Endothelial cell (in vitro differentiated cells): ENCODE measurements at places on chromosomes 4 and X. TPM values are rescaled to one million over a fixed set of nuclear protein-coding genes. Genes with fewer than 3 reads are reported as not detected.

DNA sequence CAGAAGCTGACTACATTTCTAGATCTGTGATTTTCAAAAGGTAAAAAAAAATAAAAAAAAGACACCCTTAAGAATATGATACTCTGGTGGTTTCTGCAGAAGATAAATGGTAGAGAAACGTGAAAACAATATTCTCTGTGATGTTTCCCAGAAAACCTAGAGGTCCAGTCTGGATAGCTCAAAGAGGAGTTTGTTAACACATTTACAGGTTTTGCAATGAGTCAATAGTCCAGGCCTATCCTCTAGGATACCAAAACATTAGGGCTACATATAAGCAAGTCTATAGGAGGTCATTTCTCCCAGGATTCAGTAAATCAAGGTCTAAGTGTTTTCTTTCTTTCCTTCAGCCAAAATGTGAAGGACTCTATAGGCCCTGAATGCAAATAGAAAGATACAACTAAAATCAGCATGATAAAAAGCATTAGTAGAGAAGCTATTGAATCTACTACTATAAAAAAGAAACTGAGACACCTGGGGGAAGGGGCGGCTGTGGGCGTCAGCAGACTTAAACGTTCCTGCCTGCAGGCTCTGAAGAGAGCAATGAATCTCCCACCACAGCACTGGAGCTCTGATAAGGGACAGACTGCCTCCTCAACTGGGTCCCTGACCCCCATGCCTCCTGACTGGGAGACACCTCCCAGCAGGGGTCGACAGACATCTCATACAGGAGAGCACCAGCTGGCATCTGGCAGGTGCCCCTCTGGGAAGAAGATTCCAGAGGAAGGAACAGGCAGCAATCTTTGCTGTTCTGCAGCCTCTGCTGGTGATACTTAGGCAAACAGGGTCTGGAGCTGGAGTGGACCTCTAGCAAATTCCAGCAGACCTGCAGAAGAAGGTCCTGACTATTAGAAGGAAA is 33.7 kb upstream of the SPP1 start:
- H3K27me3 ChIP-seq = no peaks in the 10 kb centered on the region
- H3K27ac ChIP-seq = no peak overlapping the region
- no peaks in the 10 kb centered on the region for H3K4me1 ChIP-seq

- H3K36me3 ChIP-seq = no peaks in the 10 kb centered on the region
- no peak overlapping the region for H3K27ac ChIP-seq
- H3K4me1 ChIP-seq = peaks cover 2% of the 10 kb centered on the region
- H3K27me3 ChIP-seq = no peaks in the 10 kb centered on the region
Observed at GRCh38 chrX:24925430-24925829, 90.3 kb downstream of the ARX start.

DNA sequence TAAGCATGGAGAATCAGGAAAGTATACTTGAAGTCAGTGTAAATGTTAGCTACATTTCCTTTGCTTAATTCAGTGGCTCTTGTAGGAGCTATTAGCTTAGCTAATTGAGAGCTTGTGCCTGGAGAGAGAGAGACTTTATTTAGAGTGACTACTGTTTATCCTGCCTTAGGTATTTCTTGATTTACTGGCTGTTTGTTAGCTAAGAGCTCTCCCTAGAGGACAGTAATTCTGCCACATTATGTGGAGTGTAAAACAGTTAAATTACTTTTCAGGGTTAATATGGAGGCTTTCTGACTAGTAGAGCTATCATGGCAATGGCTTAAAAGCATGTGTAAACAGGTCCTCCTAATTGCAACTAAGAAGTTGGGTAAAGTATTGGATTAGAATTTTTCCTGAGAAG is 306.5 kb upstream of the TECRL start:
- H3K27me3 ChIP-seq = no peaks in the 10 kb centered on the region
- no peak overlapping the region for H3K4me3 ChIP-seq
- peak overlapping the region; percentile 17 for H3K27ac ChIP-seq
- peaks cover 25% of the 10 kb centered on the region for H3K4me1 ChIP-seq
- DNase-seq = no peak

GRCh38 chr4:169665046-169665737 is 44.8 kb downstream of the CLCN3 start:
- H3K36me3 ChIP-seq = peaks cover 22% of the 10 kb centered on the region
- peak overlapping the region; percentile 47 for H3K4me3 ChIP-seq
- no peaks in the 10 kb centered on the region for H3K27me3 ChIP-seq
- peaks cover 39% of the 10 kb centered on the region for H3K4me1 ChIP-seq

- no peaks in the 10 kb centered on the region for H3K4me1 ChIP-seq
- peaks cover 4% of the 10 kb centered on the region for H3K36me3 ChIP-seq
- DNase-seq = no peak
- H3K27me3 ChIP-seq = peaks cover 1% of the 10 kb centered on the region
Observed at GRCh38 chrX:69237236-69237635, 72.0 kb upstream of the PJA1 start.

DNA sequence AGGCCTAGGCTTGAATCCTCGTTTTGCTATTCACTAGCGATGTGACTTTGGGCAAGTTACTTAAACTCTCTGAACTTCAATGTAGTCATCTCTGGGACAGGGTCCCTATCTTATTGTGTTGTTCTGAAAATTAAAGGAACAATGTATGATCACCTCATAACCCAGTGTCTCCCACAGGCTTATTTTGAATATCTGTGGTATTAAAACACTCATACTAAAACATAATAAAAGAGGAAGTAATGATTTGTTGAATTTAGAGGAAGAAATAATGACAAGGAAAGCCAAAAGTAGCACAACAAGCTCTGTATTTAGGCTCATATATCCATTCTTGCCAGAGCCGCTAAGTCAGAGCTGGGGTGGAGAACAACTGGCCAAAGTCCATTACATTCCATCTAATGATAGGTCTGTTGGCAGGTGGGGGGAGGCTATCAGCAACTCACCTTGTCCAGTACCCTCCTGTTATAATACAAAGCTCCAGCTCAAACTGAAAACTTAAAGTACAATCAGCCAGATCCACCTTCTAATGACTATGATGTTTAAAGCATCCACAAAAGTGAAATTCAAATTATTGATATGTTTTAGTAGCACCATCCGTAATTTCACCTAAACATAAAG is 64.5 kb upstream of the LSM6 start:
- H3K27ac ChIP-seq = no peak overlapping the region
- H3K27me3 ChIP-seq = peaks cover under 1% of the 10 kb centered on the region
- H3K4me3 ChIP-seq = no peak overlapping the region
- H3K4me1 ChIP-seq = peaks cover 3% of the 10 kb centered on the region

DNA sequence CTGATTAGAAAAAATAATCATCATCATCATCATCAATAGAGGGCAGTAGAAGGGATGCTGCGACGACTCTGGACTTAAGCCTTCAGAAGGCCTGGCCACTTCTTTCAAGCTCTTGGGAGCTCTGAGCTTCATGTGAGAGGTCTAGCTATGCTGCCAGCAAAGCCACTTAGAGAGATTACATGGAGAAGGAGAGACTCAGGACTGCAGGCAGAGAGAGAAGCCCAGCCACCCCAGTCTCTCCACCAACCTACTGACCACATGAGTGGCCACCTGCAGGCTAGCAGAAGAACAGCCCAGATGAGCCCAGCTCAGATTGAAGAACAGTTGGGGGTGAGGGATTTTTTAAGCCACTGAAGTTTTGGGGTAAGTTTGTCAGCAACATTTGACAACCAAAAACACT is 17.1 kb upstream of the TMEM150C start:
- no peaks in the 10 kb centered on the region for H3K36me3 ChIP-seq
- H3K4me1 ChIP-seq = peaks cover 3% of the 10 kb centered on the region
- peaks cover 7% of the 10 kb centered on the region for H3K27me3 ChIP-seq
- no peak overlapping the region for H3K4me3 ChIP-seq
- no peak for DNase-seq

- no peaks in the 10 kb centered on the region for H3K4me1 ChIP-seq
- no peak overlapping the region for H3K4me3 ChIP-seq
- no peaks in the 10 kb centered on the region for H3K27me3 ChIP-seq
Observed at GRCh38 chr4:46032056-46032455, 91.8 kb downstream of the GABRG1 start.

- H3K27ac ChIP-seq = no peak overlapping the region
- peaks cover 25% of the 10 kb centered on the region for H3K36me3 ChIP-seq
- no peak for DNase-seq
- no peaks in the 10 kb centered on the region for H3K27me3 ChIP-seq
- H3K4me1 ChIP-seq = no peaks in the 10 kb centered on the region
Observed at GRCh38 chrX:19545651-19546050, 30.3 kb upstream of the MAP3K15 start.

DNA sequence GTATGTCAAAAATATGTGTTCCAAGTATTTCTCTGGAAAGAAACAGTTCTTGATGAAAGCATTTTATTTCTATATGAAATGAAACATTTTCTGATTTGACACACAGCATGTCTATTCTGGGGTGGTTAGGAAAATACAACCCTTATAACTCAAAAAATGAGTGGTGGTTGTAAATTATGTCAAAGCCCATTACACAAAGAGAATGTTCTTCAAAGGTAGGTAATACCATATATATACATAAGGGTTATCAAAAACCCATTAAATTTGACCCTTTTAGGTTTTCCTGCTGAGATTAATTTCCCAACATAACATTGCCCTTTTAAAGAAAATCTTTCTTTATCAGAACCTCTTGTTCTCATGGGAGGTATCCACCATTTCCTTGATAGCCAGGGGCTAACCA is 420.5 kb upstream of the TECRL start:
- H3K27me3 ChIP-seq = no peaks in the 10 kb centered on the region
- H3K4me3 ChIP-seq = no peak overlapping the region

DNA sequence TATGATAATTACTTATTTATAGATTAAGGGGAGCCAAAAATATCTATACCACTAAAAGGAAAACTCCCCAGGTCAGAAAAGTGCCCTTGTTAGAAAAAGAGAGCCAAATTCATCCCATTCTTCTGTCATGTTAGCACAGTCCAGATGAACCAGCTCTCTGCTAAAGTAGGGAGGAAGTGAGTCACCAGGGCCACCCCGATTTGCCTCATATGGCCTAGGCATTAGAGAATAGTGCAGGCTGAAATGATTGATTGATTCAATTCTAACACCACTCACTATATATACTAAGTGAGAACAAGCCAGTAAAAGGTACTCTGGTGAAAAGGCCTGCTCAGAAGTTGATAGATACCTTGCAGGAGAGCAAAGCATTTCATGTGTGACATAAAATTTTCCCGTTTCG is 94.5 kb downstream of the SRPX start:
- H3K27ac ChIP-seq = no peak overlapping the region
- DNase-seq = no peak
- no peak overlapping the region for H3K4me3 ChIP-seq

DNA sequence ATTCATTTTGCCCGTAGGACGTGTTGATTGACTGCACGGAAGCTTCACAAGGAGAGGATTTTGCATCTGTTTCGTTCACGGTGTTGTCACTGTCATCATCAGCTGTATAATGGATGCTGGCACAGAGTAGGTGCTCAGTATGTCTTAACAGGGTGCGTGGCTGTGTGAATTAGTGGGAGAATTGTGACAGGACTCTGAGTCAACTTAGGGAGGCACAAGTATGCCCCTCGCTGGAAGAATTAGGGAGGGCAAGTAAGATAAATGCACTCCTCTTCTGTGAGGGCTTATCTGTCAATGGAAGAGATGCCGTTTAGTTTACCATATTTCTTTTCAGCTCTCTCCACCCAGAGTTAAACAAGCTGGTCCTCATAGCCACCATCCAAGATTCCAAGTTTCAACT is 107.2 kb downstream of the TRIML1 start:
- no peaks in the 10 kb centered on the region for H3K36me3 ChIP-seq
- no peak overlapping the region for H3K27ac ChIP-seq
- H3K4me3 ChIP-seq = no peak overlapping the region

DNA sequence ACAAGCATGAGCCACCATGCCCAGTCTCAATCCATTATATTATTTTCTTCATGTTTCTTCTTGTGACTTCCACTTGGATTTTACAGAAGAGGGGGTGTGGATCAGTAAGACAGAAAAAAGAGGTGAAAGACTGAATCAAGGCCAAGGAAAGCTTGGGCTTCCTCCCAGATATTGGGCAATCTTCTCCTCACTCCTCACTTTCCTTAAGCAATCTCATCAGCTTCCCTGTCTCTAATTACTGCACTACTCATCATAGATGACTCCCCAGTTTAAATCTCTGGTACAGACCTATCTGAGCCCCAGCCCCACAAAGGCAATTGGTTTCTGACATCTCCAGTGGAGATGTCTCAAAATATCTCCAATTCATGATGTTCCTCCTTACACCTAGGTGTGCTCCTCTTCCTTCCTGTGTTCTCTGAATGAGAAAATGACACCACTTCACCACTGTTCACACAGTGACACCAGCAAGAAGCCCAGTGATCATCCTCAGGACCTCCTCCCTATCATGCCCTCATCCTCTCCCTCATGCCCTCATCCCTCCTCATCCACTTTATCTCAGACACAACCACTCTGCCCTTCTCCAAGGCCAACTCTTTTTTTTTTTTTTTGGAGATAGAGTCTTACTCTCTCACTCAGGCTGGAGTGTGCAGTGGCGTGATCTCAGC is 44.8 kb upstream of the HERC6 start:
- no peaks in the 10 kb centered on the region for H3K27me3 ChIP-seq
- H3K4me1 ChIP-seq = no peaks in the 10 kb centered on the region
- no peaks in the 10 kb centered on the region for H3K36me3 ChIP-seq
- DNase-seq = no peak

The ZBTB33 gene
- 21.0 TPM for total RNA-seq

The PLK4 gene
- total RNA-seq = 12.6 TPM

The TBC1D25 gene
- total RNA-seq = 12.5 TPM

The TRPC5OS gene
- not detected for total RNA-seq

The EGF gene
- 15.0 TPM for total RNA-seq

The C4orf50 gene
- 0.05 TPM for total RNA-seq

The ANAPC10 gene
- 20.2 TPM for total RNA-seq

The JCHAIN gene
- not detected for total RNA-seq

The IL1RAPL1 gene
- 0.18 TPM for total RNA-seq

The SSX4 gene
- total RNA-seq = not detected

The CLDN34 gene
- 0.64 TPM for total RNA-seq
